G401 (cell line): ENCODE measurements at places on chromosomes 13 and 19. TPM values are rescaled to one million over a fixed set of nuclear protein-coding genes. Genes with fewer than 3 reads are reported as not detected.

HIPK4 gene
- not detected in 2 replicates for total RNA-seq

FXYD3 gene
- not detected in 2 replicates for total RNA-seq

STARD13 gene
- total RNA-seq = 0.06 and 0.20 TPM in 2 replicates

DNA sequence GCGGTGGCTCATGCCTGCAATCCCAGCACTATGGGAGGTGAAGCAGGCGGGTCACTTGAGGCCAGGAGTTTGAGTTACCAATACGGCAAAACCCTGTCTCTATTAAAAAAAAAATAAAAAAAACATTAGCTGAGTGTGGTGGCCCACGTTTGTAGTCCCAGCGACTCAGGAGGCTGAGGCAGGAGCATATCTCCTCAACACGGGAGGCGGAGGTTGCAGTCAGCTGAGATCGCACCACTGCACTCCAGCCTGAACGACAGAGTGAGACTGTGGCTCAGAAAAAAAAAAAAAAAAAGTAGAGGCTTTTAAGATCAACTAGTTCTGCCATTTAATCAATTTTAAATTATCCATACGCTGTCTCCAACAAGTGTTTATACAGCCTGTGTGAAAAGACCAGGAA, 1130.3 kb downstream of the PCDH9 start:
- no peak for DNase-seq

- DNase-seq = no peak
Observed at GRCh38 chr13:100138859-100139491, 50.1 kb downstream of the PCCA start.

ZNF541 gene
- not detected in 2 replicates for total RNA-seq

DNA sequence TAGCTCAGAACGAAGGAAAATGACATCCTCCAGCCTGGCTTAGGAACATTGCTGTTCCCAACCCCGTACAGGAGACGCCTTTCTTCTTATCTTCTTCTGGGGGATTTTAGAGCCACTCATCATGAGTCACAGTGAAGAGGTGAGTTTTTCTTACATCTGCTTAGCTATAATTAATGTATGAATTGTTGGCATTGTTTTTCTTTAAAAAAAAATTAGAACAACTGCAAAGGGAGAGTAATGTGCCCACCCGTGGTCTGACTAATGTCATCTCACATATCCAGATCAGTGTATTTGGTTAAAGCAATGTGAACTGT, 310.6 kb upstream of the TSHZ3 start:
- no peak for DNase-seq

DNA sequence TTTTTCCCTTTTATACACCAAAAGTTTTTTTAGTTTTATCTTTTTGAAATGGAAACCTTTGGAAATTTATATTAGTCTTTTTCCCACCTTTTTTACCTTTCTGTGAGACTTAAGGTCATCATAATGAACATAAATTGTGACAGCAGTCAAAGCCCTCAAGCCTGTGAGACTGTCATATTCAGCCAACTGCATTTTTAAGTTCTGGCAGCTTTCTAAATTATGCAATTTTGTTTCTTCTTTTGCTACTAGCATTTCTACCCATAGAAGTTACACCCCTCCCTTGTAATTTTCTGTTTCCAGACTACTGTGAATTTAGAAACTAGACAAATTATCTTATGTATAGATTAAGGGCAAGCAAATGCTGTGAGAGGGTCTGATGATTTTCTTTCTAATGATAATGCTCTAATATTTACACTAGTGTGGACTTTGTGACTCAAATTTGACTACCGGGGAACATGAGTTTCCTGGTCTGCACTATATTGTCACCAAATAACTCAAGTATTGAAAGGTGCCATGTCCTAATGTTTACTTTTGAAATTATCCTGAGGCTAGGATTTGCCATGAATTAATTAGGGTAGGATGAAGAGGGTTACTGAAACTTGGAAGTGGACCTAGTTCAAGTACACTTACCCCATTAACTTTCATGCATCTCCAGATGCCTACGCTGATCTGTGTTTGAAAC, 43.7 kb downstream of the FRY start:
- DNase-seq = no peak

DNA sequence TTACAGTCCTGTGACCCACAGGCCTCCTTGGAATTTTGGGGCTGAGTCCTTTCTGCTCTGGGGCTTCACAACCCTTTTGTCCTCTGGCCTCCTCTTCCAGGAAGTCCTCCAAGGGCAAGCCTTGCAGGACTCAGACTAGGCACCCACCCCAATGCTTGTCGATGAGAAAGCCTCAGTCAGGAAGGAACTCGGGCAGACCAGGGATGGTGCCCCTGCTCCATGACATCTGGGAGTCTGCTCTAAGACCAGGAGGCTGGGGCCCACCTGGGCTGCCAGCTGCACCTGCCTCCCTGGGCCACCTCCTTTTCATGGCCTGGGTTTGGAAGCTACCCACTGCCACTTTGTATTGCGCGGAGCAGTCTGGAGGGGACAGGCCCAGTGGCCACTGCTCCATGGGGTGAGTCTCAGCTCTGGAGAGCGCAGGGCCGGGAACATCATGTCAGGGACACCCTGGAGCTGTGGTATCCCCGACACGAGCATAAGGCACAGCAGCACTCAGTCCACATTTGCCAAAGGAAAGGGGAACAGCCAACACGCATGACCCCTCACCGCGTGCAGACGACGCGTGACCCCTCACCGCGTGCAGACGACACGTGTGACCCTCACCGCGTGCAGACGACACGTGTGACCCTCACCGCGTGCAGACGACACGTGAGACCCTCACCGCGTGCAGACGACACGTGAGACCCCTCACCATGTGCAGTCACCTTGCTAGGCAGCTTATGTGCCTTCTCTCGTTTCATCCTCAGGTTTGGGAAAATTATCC, 10.8 kb downstream of the C2CD4C start:
- no peak for DNase-seq

DNA sequence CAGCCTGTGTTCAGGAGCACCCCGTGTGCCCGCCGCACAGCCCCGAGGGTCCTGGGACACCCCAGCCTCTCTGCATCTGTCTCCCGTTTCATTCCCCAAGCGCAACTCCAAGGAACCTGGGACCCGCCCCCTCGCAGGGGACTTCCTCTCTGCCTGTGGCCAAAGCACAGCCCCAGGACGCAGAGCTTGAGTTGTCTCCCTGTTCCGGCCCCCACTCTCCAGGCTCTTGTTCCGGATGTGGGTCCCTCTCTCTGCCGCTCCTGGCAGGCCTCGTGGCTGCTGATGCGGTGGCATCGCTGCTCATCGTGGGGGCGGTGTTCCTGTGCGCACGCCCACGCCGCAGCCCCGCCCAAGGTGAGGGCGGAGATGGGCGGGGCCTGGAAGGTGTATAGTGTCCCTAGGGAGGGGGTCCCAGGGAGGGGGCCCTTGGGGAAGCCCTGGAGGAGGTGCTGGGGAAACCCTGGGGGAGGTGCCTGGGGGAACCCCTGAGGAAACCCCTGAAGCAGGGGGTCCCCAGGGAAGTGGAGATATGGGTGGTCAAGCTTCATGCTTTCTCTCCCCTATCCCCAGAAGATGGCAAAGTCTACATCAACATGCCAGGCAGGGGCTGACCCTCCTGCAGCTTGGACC, 1.3 kb downstream of the HCST start:
- peak; percentile 38 for DNase-seq

GRCh38 chr19:15286688-15287365, 45.5 kb downstream of the BRD4 start:
- no peak for DNase-seq
